ENCODE measurements at places on chromosomes 2 and 18. TPM values are rescaled to one million over a fixed set of nuclear protein-coding genes. Genes with fewer than 3 reads are reported as not detected.

The GATA6 gene
- 0.14 TPM for total RNA-seq

The TLX2 gene
- 0.69 TPM for total RNA-seq

The ST6GAL2 gene
- not detected for total RNA-seq

The GNAL gene
- 0.60 TPM for total RNA-seq

The CTNNA2 gene
- not detected for total RNA-seq

The HOXD10 gene
- not detected for total RNA-seq

DNA sequence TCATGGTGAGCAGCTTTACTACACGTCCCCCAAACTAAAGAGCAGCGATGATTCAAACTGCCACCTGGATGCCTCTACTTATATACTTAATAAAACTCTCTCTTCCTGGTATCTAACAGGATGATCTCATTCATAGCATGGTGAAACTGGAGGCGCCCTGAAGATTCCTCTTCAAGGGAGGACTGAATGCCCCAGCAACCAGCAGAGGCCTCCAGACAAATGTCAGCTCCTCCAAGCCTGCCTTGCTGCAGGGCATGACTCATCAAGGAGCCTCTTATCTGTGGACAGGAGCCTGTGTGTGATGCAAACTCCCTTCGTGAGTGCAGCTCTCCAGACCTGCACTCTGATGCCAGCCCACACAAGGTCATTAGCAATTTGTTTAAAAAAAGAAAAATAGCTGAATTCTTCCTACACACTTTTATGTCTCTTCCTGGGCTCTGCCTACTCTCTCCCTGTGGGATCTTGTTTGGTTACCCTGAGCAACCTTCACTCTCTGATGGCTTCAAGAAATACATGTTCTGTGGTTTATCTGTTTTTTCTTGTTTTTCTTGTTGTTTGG lies 30.2 kb downstream of the LONRF2 start:
- no peak for DNase-seq

GRCh38 chr2:7379799-7380198 lies 462.6 kb downstream of the RNF144A start:
- no peak for DNase-seq

- no peak for DNase-seq
Observed at GRCh38 chr18:61554946-61555361, 221.7 kb downstream of the CDH20 start.

DNA sequence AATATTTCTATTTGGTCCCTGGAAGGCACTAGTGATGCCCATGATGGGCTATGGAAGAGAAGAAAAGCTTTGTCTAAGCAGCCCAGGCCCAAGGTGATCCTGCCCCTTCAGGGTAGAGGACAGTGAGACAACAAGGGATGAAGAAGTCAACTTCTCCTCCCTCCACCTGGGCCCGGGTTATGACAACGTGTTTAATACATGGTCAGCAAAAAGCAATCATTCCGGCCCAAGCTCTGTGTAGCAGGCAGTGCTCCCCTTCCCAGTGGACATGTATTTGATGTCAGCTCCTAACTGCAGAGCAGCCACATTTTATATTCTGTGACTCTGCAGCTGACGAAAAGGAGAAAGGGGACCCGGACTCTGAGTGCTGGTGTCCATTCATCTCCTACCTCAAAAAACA lies 67.2 kb upstream of the MFF start:
- no peak for DNase-seq

GRCh38 chr2:55751966-55752365 lies 58.3 kb upstream of the PNPT1 start:
- DNase-seq: no peak

DNA sequence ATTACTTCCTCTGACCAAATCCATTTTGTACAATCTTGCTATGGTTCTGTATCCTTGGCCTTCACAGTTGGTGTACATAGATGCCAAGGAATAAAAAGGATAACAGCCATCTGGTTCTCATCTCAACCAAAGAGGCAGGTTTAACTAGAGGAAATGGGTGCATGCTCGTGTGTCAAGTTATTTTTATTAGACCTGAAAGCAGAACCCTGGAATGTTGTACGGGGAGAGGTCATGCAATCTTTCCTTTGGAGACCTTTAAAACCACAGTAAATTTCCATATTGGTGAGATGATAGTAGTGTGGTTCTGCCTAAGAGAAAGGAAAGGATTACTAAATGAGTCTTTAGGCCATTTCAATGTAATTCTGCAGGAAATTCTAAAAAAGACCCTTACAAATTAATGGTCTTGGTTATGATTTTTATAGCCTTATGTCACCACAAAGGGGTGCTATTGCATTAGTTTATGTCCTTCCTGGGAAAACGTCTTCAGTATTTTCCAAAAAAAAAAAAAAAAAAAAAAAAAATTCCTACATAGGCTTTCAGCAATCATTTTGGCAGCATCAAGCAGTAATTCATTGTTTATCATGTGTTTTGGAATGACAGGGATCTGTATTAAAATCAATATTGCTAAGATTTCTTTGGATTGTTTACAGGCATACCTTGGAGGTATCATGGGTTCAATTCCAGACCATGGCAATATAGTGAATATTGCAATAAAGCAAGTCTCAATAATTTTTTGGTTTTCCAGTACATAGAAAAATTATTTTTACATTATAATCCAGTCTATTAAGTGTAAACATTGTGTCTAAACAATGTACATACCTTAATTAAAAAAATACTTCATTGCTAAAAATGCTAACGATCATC lies 270.8 kb downstream of the NYAP2 start:
- DNase-seq: no peak

DNA sequence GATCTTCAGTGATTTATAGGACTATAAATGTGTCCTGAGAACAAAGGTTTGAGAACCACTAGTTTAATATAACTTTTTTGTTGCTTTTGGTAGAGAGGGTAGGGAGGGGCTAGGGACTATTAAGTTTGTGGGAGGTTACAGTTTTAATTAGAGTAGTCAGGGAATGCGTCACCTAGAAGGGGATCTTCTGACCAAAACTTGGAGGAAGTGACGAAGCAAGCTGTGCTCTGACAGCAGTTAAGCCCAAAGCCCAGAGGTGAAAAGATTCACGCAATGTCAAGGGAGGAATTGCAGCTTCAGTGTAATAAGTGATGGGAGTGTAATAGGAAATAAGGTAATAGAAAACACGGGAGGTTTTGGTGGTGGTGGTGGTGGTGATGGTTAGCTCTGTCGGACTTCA lies 8.1 kb downstream of the TDRD15 start:
- DNase-seq: no peak

- DNase-seq: no peak
Observed at GRCh38 chr2:240374085-240374907, 61.2 kb upstream of the GPC1 start.

- no peak for DNase-seq
Observed at GRCh38 chr2:40240070-40240469, 211.8 kb downstream of the SLC8A1 start.

DNA sequence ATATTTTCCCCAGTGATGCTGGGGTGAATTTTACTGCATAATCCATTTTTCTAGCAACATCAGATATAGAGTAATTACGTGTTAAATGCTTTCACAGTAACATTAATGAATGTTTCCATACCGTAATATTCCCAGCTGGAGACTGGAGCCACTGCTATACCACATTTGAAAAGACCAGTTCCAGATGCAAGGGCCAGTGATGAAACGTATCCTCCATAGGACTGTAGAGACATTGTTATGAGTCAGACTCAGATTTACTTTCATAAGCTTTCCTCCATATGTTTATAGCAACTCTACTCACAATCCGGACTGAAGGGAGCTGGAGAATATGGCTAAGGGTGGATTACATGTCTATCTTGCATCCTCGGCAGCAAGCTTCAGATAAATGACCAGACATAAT lies 22.7 kb upstream of the GCG start:
- DNase-seq: no peak

- no peak for DNase-seq
Observed at GRCh38 chr2:168698969-168699368, 103.5 kb upstream of the NOSTRIN start.

DNA sequence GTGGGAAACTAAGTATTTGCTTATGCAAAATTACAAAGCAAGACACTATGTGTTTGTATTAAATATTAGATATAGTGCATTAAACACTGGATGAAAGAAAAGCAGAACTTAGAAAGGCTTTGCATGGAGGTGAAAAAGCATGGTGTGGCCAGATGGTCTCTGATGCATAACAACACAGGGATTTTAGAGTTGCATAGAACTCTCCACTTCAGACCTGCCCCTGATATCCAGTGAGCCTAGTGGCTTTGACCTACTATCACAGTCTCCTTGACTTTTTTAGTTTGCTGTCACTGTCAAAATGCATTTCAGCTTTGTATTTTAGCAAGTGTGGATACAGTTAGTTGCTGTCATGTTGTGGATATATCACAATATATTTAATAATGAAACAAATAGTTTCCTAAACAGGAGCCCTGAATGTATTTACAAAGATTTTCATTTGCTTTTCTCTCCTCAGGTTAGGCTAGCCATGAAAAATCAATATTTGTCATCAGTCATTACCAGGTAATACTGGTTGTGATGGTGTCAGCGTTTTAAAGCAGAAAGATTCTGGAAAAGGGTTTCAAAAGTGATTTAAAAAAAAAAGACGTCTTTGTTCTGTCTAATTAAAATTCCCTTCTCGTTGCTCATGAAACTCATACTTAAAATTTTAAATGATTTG lies 5.2 kb downstream of the CSRNP3 start:
- no peak for DNase-seq

DNA sequence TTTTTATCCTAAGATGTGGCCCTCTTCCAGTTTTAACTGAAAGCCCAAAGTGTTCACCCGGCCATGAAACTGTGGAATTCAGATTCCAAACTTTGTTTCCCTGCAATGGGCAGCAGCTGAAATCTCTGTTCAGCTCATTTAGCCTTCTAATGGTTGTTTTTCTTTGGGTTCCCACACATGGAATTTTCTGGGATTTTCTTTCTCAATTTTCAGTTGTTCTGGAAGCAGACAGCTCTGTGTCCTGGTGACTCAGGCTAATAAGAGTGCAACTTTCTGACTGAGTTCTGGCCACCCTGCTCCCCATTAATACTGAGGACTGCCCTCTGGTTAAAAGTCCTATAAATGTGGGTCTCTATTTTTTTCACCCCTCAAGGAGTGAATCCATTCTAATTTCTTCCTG lies 78.5 kb downstream of the PMS1 start:
- DNase-seq: no peak

DNA sequence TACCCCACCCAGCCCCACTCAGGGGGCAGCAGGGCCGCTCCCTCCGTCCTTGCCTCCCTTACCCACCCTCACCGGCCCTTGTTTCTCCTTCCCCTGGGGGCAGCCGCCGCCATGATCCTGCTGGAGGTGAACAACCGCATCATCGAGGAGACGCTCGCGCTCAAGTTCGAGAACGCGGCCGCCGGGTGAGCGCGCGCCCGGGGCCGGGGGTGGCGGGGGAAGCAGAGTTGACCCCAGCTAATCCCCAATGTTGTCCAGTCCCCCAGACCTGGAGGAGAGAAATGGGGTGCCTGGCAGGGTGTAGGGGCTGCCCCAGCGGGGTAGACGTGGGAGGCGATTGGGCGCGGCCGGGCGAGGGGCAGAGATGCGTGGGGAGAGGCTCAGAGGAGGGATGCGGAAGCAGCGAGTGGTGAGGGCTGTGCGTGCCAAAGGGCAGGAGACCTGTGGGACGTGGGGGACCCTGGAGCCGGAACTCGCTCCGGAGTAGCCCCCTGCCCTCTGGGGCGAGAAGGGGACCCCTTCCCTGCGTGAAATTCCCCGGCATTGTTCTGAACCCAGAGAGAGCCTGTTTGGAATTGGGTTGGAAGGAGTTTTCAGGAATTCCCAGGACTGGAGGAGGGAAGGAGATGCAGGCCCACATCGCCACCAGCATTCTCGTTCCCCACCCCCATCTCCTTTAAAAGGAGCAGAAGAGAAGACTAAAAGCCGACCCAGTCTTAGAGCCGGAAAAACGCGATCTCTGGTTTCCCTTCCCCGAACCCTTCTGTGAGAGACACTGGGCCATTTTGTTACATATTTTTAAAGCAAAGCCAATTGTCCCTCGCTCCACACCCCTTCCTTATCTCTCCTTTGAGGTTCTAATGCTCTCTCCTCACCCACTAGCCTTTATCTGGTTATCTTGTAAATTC lies 625 bp downstream of the ARPC2 start:
- peak; percentile 76 for DNase-seq

GRCh38 chr18:49207361-49207760 lies 253.1 kb downstream of the DYM start:
- DNase-seq: no peak

- DNase-seq: no peak
Observed at GRCh38 chr2:23400703-23401102, 15.7 kb downstream of the KLHL29 start.

DNA sequence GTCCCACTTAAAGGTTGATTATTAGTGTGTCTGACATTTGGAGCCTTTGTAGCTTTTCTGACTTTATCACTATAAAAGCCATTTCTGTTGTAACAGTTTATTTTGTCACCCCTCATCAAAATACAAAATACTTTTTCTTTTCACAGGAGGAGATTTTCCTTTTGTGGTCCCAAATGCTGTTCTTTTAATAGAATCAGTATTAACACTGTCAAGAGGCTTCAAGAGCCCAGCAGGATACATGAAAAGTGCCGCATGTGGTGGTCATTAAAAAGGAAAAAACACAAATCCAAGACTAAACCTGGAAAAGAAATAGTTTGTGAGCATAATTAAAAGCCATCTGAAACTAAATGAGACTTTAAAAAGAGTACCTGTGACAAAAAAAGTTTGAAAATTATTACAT lies 515.7 kb downstream of the DCDC2C start:
- no peak for DNase-seq

GRCh38 chr2:181677912-181678586 lies 2.3 kb downstream of the NEUROD1 start:
- DNase-seq: peak; percentile 79

- DNase-seq: no peak
Observed at GRCh38 chr2:20104900-20105545, 53.6 kb upstream of the LAPTM4A start.

DNA sequence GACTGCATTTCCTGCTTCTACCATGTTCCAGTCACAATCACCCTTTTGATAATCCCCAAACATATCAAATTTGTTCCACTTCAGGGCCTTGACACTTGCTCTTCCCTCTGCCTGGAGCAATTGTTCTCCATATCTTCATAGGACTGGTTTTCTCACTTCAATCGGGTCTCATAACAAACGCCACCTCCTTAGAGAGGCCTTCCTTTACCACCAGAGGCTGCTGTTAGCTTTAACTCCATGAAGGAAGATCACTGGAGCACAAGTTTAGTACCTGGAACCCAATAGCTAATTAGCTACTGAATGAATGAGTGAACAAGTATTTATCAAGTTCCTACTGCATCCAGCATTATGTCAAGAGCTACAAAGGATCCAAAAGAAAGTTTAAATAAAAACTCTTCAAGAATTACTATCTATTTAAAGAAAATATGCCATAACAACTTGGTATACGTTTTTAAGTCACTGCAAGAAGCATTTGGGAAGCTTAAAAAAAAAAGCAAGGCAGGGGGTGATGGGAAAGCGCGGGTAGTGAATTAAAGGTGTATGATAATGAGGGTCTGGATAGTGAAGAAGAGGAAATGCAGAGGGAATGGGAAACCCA lies 58.8 kb downstream of the BAZ2B start:
- no peak for DNase-seq
